ENCODE measurements at places on chromosomes 4 and X. TPM values are rescaled to one million over a fixed set of nuclear protein-coding genes. Genes with fewer than 3 reads are reported as not detected.

VEGFC gene
- total RNA-seq: not detected

SPON2 gene
- total RNA-seq: 1.5 TPM

POLN gene
- total RNA-seq: 3.1 TPM

TMEM35A gene
- total RNA-seq: not detected

- no peak for DNase-seq
Measured at GRCh38 chr4:20624793-20625374, 75.4 kb upstream of the PACRGL start.

DNA sequence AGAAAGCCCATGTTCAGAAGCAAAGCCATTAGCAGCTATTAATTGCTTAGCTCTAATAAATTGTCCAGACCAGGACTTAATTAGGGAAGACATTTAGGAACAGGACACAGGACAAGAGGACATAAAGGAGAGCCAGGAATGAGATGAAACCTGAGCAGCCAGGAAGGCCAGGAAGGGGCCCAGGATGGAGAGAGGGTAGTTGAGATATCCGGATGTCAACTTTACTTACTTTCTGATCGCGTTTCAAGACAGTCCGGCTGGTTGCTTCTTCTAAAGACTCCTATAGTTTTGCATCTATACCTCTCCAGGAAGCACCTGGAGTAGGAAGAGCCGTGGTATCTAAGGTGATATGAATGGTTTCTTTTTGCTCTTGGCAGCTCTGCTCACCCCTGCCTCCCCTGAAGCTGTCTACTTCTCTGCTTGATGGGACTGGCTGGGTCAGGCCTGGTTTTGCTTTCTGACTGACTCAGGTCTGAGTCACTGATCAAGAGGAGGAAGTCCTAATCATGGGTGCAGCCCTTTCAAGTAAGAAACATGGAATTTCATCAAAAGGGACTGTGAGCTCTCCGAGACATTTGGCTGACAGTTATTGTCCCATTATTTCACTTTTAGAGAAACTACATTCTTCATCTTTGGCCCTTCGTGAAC, 733.3 kb downstream of the RPA4 start:
- DNase-seq: peak; percentile 57

- no peak for DNase-seq
Measured at GRCh38 chr4:71241501-71242288, 97.1 kb upstream of the SLC4A4 start.

DNA sequence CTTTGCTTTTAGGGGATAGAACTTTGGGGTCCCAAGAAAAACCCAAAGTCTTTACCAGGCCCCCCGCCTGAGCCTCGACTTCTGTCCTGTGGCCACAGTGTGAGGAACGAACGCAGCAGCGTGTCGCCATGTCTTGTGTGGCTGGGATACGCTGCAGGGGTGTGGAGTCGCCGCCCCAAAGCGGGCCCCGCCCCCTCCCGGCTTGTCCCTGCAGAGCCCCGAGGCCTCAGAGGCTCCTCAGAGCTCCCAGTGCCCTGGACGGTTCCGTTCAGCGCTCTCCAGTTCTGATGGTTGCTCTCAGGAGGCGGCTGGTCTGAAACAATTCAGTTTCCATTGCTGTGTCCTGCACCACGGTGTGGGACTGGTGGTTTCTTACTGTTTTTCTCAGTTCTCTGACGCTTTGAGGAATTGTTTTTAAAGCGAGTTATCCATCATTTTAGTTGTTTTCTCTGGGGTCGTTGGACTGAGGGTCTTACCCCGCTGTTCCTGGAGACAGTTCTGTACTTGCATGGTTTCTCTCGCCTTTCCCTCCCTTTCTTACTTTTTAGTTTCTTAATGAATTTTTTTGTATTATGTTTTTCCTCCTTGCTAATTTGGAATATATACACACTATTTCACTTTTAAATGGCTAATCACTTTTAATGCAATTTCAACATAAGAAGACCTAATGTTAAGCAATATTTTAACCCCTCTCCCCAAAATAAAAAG, 1.6 kb upstream of the IDUA start:
- no peak for DNase-seq

DNA sequence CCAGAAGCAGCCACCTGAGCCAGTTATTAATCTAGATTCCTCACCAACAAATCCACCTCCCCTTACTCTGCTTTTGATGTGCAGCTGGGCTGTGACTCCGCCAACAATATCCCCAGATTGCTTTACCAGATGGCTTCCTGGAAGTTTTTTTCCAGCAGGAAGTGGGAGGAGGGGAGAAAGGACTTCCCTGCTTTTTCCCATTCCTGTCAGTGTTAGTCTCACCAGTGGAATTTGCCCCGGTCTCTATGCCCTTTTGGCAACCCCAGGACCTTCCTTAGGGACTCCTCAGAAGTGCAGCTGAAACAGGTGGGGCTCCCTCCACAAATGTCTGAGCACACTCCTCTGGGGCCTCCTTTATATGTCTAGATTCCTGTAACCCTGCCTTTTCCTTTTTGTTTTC, 465.2 kb upstream of the IGFBP7 start:
- DNase-seq: no peak

GRCh38 chrX:75609406-75609805, 86.6 kb upstream of the ZDHHC15 start:
- no peak for DNase-seq

DNA sequence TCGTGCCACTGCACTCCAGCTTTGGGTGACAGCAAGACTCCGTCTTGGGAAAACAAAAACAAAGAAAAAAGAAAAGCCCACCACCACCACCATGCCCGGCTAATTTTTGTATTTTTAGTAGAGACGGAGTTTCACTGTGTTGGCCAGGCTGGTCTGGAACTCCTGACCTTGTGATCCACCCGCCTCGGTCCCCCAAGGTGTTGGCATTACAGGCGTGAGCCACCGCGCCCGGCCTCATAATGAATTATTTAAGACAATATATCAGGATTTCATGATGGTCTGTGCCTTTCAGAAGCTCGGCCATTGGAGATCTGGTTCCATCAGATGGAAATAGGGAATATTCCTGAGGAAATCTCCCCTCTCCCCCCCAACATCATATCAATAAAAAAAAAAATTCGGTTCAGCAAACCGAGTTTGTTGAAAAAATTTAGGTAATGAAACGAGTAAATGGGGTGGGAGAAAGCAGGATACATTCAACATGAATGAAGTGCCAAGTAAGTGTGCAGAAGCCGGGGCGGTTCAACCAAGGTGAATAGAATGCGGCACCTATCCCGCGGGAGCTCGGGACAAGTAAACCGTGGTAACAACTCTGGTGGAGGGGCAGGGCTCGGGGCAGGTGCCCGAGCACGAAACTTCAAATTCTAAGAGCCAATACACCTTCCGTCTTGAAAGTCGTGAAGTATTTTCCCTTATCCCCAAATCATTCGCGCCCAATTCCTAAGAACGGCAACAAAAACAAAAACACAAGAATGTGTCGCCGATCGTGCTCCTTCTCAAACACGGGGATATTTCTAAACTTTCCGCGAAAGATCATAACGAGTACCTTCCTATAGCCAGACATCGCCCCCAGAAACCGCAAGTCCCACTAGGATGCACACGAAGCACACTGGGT, 773 bp upstream of the TXLNG start:
- no peak for DNase-seq

- no peak for DNase-seq
Measured at GRCh38 chr4:38105475-38106220, 145.4 kb downstream of the PTTG2 start.

DNA sequence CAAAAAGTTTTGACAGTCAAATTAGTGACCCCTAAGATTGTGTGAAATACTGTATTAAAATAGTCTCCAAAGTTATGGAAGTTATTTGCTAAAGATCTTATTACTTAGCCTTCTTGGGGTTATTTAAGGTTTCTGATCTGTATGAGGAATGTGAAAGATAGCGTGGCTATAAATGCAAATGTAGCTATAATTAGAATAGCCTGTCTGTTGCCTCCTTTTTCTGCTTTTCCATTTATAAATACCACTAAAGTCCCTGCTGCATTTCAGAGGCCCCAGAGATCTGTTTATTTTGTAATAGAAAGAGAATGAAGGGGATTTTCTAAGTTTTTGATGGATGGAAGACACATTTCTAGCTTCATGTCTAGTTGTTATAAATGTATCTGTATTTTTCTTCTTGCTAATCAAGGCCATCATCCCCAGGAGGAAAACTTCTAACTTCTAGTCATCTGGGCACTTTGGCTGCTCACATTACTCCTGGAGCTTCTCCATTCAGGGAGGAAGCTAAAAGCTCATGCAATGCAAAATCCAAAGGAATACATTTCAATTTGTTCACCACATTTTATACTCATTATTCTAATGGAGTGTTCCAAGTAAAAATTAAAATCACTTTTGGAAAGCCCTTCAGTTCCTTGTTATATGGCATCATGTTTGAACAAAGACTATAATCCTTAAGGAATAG, 73.9 kb downstream of the INTS12 start:
- DNase-seq: no peak

- DNase-seq: no peak
Measured at GRCh38 chr4:8050555-8051206, 107.9 kb downstream of the ABLIM2 start.

GRCh38 chr4:35189988-35190613, 1054.2 kb downstream of the ARAP2 start:
- DNase-seq: no peak

- DNase-seq: no peak
Measured at GRCh38 chr4:101885574-101885973, 95.0 kb downstream of the BANK1 start.

- DNase-seq: no peak
Measured at GRCh38 chrX:103446665-103447302, 70.4 kb downstream of the BEX3 start.

DNA sequence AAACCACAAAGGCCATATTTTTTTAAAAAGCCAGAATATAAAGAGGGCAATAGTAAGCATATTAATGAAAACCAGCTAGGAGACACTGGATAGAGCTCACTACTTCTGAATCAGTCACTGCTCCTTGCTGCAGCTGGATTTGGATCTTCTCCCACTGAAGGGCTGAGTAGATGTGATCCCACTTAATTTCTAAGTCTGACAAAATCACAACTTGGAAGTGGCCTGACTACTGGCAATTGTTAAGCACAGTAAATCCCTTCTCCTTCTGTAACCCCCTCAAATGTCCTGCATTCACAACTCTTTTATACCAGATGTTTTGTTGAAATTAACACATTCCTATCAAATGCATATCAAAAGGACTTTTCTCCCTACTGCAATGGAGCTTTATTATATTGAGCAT, 72.9 kb downstream of the AMMECR1 start:
- DNase-seq: no peak

DNA sequence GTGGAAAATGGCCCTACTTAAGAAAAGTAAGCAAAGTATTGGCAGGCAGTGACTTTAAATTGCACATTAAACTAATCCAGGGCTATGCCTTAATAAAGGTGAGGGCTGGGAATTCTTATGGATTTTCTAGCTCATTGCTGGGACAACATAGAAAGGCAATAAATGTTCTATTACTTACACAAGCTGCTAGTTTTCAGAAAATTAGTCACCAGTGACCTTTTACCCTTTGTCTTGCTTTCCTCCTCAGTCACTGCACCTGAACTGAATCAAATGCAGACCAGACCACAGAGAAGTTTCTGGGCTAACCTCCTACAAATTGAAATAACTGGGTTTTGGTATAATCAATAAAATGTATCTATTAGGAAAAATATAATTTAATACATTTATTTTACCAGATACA, 694.4 kb upstream of the FAM241A start:
- DNase-seq: no peak

Data from HCT116 (cell line).